ENCODE measurements at places on chromosomes 16 and 17. TPM values are rescaled to one million over a fixed set of nuclear protein-coding genes. Genes with fewer than 3 reads are reported as not detected.

HLF gene
- total RNA-seq, result 1.8 TPM

- no peak for DNase-seq
Measured at GRCh38 chr17:42562388-42563142, 617 bp downstream of the COASY start.

- DNase-seq, result no peak
Measured at GRCh38 chr17:67544364-67544955, 167.4 kb downstream of the PITPNC1 start.

GRCh38 chr17:74951680-74952421 is 16.2 kb downstream of the OTOP3 start:
- no peak for DNase-seq

DNA sequence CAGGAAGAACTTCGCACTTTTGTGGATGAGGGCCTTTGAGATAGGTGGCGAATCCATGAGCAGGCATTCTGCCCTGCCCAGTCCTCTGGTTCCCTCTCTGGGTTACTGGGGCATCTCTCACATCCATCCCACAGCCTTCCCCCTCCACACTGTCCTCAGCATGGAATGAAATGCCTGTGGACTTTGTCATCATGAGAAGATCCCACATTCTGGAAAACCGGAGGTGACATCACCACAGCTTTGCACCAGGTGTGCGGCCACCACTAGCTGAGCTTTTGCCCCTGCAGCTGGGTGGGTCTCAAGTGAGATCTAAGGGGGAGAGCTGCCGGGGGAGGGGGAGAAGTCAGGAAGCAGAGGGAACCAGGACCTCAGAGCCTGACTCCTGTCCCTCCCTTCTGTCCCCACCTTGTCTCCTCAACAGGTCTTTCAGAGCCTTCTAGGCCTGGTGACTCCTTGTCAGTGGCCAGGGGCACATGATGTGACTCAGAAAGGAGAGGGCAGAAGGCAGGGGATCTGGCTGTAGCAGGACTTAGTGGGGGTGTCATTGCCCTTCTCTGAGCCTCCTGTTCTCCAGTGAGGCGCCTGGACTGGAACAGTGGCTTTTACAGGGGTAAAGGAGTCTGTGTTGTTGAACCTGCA is 40.0 kb upstream of the DLX4 start:
- no peak for DNase-seq

SDR42E1 gene
- 11.0 TPM for total RNA-seq

- no peak for DNase-seq
Measured at GRCh38 chr17:15119968-15120367, 145.2 kb downstream of the PMP22 start.

DNA sequence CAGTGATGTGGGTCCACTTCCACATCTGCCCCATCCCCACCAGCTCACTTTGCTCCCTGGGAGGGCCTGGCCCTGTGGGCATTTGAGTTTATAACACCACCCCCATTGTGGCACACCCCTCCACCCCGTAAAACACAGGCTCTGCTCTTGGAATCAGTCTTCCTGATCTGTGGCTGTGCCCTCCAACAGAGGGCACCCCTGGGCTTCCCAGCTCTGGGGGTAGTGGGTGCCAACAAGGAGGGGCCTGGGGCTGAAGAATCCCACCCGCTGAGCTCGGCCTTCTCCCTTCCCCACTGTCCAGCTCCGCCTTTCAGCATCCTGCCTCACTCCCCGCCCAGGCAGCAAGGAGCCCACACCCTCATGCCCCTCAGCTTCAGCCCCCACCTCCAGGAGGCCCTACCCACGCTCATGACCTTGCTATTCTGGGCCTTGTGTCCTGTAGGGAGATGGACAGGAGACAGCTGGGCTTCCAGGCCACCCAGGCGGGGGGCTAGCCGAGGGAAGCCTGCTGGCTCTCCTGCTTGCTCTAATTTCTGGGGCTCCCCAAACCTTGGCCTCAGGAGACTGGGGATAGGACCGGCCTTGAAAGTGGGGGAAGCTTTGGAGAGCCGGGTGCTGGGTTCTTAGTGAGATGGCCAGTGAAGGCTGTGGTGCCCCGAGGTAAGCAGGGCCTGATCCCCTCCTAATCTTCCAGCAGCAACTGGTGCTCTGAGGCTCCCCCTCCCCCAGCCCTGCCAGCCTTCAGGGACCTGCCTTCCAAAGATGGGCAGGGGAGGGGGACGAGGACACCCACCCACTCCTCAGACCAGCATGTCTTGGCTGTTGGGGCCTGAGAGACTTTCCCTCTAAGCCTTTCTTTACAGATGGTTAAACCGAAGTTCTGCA is 2.9 kb upstream of the ATP2A1 start:
- no peak for DNase-seq

DNA sequence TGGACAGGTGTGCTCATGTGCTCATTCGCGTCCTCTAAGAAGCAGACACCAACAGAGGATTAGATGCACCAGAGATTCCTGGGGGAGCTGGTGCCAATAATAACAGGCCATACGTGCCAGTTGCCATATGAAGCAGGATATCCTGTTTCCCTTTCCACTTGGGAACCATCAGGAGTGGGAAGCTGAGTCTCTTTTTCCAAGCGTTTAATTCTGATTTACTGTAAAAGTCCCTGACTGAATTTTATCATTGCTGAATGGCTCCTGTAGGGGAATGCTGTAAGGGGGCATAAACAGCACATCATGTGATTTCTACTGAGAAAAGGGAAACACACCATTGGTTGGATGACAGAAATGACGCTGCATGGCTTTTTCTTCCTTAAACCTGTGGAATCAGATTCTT is 113.3 kb downstream of the IRF8 start:
- no peak for DNase-seq

DNA sequence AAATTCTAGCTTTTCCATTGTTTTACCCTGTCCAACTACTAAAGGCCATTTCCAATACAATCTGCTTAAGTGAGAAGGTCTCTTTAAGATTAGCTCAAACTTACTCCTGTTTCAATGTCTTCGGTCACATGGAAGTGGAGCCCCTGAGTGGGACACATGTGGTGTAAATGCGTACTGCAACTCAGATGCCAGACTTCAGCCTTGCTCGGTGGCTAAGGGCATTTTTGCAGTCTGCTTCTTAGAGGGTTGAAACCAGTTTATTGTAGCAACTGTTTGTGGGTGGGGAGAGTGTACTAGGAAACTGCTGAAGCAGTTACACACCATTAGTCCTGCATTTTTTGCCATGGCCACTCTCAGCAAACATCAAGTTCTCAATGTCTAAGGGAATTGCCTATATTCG is 140.6 kb downstream of the PARN start:
- no peak for DNase-seq

GRCh38 chr16:10224850-10225249 is 42.6 kb upstream of the GRIN2A start:
- DNase-seq, result no peak

DNA sequence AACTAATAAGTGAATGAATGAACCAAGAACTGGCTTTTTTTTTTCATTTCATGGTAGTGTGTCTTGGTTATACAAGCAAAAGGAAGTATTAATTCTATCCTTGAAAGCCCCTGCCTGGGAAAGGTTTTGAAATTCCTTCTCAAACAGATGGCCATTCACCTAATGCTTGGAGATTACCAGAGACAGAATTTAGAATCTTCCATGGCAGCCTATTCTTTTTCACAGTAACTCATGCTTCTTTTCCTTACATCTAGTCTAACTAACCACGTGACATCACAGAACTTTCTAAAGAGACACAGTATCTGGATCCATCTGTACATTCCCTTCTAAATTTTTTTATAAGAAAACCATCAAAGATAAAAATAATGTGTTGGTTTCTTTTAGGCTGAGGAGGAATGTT is 151.6 kb downstream of the FTO start:
- DNase-seq, result no peak

TP53TG3B gene
- not detected for total RNA-seq

DNA sequence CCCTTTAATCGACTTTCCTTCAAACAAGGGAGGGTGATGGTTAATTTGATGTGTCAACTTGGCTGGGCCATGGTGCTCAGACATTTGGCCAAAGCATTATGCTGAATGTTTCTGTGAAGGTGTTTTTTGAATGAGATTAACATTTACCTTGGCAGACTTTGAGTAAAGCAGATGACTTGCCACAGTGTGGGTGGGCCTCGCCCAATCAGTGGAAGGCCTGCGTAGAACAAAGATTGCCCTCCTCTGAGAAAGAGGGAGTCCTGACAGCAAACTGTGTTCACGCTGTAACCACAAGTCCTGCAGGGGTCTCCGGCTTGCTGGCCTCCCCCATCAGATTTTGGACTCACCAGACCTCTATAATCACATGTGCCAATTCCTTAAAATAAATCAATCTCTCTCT is 118.7 kb downstream of the SOX9 start:
- no peak for DNase-seq
